ENCODE measurements at places on chromosomes 7 and 10. TPM values are rescaled to one million over a fixed set of nuclear protein-coding genes. Genes with fewer than 3 reads are reported as not detected.
A peak's percentile ranks its signal among the peaks of the same experiment; 100 is the strongest.

DNA sequence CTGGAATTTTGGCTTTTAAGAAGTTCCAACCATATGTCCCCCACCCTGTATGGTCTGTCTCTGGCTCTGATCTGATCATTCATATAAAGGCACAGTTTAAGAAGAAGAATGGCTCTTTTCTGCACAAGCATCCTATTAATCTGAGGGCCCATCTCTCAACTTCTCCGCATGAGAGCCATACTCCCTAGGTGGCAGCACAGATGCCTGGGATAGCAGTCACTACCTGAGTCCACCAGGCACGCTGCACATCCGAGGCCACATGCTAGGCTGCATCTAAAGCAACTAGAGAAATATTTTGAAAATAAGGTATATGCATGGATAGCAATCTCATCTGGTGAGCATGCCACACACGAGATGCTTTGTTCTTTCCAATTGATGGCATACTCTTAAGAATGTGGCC, 565.5 kb downstream of the PARD3 start:
- H3K36me3 ChIP-seq, result no peaks in the 10 kb centered on the region
- H3K4me3 ChIP-seq, result no peak overlapping the region
- no peaks in the 10 kb centered on the region for H3K4me1 ChIP-seq
- no peak for DNase-seq

DNA sequence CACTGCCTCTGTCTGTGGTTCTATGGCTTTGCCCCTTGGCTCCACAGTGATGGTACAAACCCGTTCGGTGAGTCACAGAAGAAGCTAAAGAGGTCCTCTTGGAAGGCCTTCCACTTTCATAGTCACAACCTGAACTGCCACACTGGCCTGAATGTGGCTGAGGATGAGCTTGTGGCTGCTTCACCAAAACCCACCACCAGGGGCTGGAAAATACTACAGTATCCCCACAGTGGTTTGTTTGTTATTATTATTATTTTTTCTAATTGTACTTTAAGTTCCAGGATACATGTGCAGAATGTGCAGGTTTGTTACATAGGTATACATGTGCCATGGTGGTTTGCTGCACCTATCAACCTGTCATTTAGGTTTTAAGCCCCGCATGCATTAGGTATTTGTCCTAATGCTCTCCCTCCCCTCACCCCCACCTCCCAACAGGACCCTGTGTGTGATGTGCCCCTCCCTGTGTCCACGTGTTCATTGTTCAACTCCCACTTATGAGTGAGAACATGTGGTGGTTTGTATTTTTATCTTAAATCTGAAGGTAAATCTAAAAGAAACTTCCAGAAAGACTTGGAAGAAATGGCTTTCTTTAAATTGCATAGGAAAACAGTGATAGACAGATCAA, 160.8 kb upstream of the NPSR1 start:
- no peak for DNase-seq
- no peaks in the 10 kb centered on the region for H3K36me3 ChIP-seq
- no peak overlapping the region for H3K4me3 ChIP-seq
- no peaks in the 10 kb centered on the region for H3K27me3 ChIP-seq

Gene FEZF1
- 0.61 TPM for total RNA-seq

GRCh38 chr7:333393-333764, 43.4 kb downstream of the FOXL3 start:
- peak overlapping the region; percentile 29 for H3K4me3 ChIP-seq
- H3K4me1 ChIP-seq, result peaks cover 8% of the 10 kb centered on the region
- H3K27me3 ChIP-seq, result peaks cover 10% of the 10 kb centered on the region
- H3K27ac ChIP-seq, result no peak overlapping the region
- H3K36me3 ChIP-seq, result no peaks in the 10 kb centered on the region

Gene RBM48
- total RNA-seq, result 9.7 TPM

DNA sequence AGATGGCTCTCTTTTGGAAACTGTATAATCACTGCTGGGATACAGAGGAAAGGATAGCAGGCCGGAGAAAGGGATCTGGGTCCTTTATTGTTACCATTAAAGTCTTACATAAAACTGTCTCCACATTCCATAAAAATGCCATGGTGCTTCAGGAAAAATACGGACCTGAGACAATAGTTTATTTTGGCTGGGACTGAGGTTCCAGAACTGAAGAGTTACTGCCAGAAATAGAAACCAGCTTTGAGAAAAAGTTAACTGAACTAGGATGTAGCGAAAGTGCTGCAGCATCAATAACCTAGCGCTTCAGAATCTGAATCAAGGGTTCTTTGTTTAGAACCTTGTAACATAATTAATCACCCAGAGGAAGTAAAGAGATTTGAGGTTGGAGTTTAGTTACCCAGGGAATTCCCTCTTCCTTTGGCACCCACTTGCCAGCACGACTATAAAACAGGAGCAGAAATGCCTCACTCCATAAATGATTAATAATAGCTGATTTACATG, 38.0 kb downstream of the MEOX2 start:
- H3K4me3 ChIP-seq, result no peak overlapping the region
- H3K27me3 ChIP-seq, result no peaks in the 10 kb centered on the region
- no peaks in the 10 kb centered on the region for H3K36me3 ChIP-seq
- H3K4me1 ChIP-seq, result no peaks in the 10 kb centered on the region
- DNase-seq, result peak; percentile 3
- no peak overlapping the region for H3K27ac ChIP-seq

- no peaks in the 10 kb centered on the region for H3K36me3 ChIP-seq
- H3K4me3 ChIP-seq, result no peak overlapping the region
- no peak for DNase-seq
- H3K27ac ChIP-seq, result no peak overlapping the region
- peaks cover 5% of the 10 kb centered on the region for H3K4me1 ChIP-seq
Measured at GRCh38 chr10:13915710-13916109, 328.9 kb downstream of the PRPF18 start.

GRCh38 chr10:21518641-21519396, 6.7 kb downstream of the SKIDA1 start:
- no peaks in the 10 kb centered on the region for H3K27me3 ChIP-seq
- peaks cover 40% of the 10 kb centered on the region for H3K4me1 ChIP-seq
- peak overlapping the region; percentile 92 for H3K27ac ChIP-seq

DNA sequence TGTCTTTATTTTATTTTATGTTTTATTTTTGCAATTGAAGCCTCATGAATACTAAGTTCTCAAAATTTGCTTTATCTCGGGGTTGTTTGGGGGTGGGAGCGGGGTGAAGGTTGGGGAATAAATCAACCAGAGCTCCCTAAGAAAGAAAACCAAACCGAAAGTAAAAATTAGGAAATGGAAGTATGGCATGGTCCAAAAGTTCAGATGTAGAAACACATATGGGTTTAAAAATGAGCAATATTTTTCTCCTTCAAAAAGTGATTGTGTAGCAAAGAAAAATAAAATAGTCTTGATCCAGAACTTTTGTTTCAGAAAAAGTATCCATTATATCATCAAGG, 177.4 kb upstream of the PLXDC2 start:
- peak overlapping the region; percentile 30 for H3K27ac ChIP-seq
- no peaks in the 10 kb centered on the region for H3K4me1 ChIP-seq
- no peaks in the 10 kb centered on the region for H3K36me3 ChIP-seq
- H3K27me3 ChIP-seq, result no peaks in the 10 kb centered on the region

Gene GIMAP7
- not detected for total RNA-seq

GRCh38 chr7:16421333-16422102, at the start of gene CRPPA:
TSS of gene CRPPA (minus strand) at chr7:16421538. CDS start at chr7:16421322, 216 bp downstream.
- DNase-seq, result peak; percentile 40
- no peaks in the 10 kb centered on the region for H3K27me3 ChIP-seq
- H3K36me3 ChIP-seq, result no peaks in the 10 kb centered on the region
- H3K27ac ChIP-seq, result peak within 1 kb of the TSS; percentile 84
- peaks cover 30% of the 10 kb centered on the region for H3K4me1 ChIP-seq

Gene CRYGN
- total RNA-seq, result not detected

Gene CYP2C19
- total RNA-seq, result not detected

DNA sequence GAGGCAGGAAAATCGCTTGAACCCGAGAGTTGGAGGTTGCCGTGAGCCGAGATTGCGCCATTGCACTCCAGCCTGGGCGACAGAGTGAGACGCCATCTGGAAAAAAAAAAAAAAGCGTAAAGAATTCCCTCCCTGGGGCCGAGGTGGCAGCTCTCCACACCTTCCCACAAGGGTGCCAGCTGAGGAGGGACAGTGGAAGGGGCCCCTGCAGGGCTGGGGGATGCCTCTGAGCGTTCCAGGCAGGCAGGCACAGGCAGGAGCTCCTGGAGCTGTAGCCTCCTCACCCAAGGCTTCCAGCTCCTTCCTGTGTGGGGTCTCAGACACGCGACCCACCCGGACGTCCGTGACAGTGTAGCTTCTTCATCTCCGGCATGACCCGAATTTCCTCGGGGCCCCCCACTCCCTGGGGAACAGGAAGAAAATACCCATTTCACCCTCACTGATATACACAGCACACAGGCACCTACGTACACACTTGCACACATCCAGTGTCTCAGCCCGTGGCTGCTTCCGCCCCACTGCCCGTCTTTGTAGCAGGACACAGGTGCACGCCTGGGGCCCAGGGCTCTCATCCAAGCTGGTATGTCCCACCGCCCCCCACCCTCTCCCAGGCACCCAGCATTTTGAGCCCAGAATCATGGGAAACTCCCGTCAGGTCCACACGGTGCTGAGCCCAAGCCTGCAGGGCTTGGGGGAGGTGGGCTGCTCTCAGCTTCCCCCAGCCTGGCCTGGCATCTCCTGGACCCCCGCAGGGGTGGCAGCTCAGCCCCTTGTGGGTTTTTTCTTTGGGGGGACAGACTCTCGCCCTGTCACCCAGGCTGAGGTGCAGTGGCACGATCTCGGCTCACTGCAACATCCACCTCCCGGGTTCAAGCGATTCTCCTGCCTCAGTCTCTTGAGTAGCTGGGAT, 25.7 kb downstream of the GRIFIN start:
- H3K27me3 ChIP-seq, result no peaks in the 10 kb centered on the region
- H3K4me1 ChIP-seq, result peaks cover 8% of the 10 kb centered on the region
- no peak overlapping the region for H3K4me3 ChIP-seq
- H3K36me3 ChIP-seq, result no peaks in the 10 kb centered on the region

DNA sequence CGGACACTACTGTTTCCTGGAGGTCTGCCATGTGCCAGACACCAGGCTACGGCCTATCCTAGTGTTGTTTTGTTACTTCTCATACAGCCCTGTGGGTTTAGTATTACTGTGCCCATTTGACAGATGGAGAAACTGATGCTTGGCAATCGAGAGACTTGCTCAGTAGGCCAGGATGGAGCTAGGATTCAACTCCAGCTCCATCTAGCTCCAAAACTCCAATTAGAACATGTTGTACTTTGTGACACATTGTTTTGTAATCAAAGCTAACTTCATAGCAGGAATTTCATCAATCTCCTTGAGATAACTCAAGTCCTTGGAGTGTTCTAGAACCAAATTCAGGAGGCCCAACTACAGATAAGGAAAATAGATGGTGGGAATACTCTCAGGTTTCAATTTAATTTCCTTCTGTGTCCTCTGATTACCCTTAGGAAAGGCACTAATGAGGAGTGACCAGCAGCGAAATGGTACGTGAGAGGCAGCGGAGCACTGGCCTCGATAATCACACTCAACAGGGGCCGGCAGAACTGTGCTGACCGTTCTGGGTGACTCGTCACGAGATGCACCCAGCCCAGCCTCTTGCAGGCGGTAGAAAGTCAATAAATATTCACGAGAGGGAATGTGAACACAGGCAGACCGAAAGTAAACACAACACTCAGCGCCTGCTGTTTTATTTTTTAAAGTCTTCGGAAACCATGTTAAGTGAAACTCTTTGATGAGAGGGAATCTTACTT, 269.6 kb upstream of the NEBL start:
- no peak overlapping the region for H3K4me3 ChIP-seq
- H3K27ac ChIP-seq, result no peak overlapping the region
- H3K4me1 ChIP-seq, result no peaks in the 10 kb centered on the region
- peaks cover under 1% of the 10 kb centered on the region for H3K27me3 ChIP-seq

Gene SERPINE1
- total RNA-seq, result 1,303 TPM

- no peak overlapping the region for H3K27ac ChIP-seq
- no peak overlapping the region for H3K4me3 ChIP-seq
- H3K4me1 ChIP-seq, result peaks cover 11% of the 10 kb centered on the region
- H3K36me3 ChIP-seq, result no peaks in the 10 kb centered on the region
- no peaks in the 10 kb centered on the region for H3K27me3 ChIP-seq
Measured at GRCh38 chr10:78224602-78225001, 190.9 kb downstream of the RPS24 start.

Gene LRIT1
- not detected for total RNA-seq

Gene TEX36
- not detected for total RNA-seq

DNA sequence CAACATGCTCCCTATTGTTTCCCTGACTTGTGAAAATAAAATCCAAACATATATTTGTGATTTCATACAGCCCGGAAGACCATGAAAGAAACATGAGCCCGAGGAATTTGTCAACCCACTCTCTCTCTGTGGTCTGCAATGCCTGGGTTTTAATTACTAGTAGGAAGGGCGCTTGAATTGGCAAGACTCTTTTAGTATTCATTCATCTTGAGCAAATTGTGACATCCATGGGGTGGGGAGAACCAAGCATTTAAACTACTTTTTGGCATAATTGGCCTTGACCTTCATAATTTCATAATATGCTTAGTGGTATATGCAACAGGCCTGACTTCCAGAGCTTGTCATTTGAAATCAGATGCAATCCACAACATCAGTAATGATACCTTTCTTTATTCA, 142.4 kb upstream of the BMPER start:
- no peak overlapping the region for H3K27ac ChIP-seq
- peaks cover 9% of the 10 kb centered on the region for H3K4me1 ChIP-seq
- H3K27me3 ChIP-seq, result no peaks in the 10 kb centered on the region
- DNase-seq, result no peak
- no peaks in the 10 kb centered on the region for H3K36me3 ChIP-seq
- no peak overlapping the region for H3K4me3 ChIP-seq

GRCh38 chr7:16970732-16971482, 89.1 kb upstream of the AGR3 start:
- H3K36me3 ChIP-seq, result no peaks in the 10 kb centered on the region
- no peak overlapping the region for H3K4me3 ChIP-seq
- H3K27me3 ChIP-seq, result no peaks in the 10 kb centered on the region
- H3K4me1 ChIP-seq, result peaks cover 9% of the 10 kb centered on the region

- peak; percentile 23 for DNase-seq
- H3K27me3 ChIP-seq, result peaks cover 42% of the 10 kb centered on the region
- no peak overlapping the region for H3K27ac ChIP-seq
- no peaks in the 10 kb centered on the region for H3K36me3 ChIP-seq
- peaks cover 8% of the 10 kb centered on the region for H3K4me1 ChIP-seq
Measured at GRCh38 chr7:51315393-51316261, 982 bp downstream of the COBL start.

Gene SPDYE2
- total RNA-seq, result not detected

- H3K27me3 ChIP-seq, result no peaks in the 10 kb centered on the region
- H3K4me3 ChIP-seq, result no peak overlapping the region
- peak; percentile 2 for DNase-seq
- no peaks in the 10 kb centered on the region for H3K4me1 ChIP-seq
- H3K27ac ChIP-seq, result no peak overlapping the region
Measured at GRCh38 chr7:49324040-49324439, 399.7 kb downstream of the CDC14C start.

Gene ODAD2
- 0.96 TPM for total RNA-seq

DNA sequence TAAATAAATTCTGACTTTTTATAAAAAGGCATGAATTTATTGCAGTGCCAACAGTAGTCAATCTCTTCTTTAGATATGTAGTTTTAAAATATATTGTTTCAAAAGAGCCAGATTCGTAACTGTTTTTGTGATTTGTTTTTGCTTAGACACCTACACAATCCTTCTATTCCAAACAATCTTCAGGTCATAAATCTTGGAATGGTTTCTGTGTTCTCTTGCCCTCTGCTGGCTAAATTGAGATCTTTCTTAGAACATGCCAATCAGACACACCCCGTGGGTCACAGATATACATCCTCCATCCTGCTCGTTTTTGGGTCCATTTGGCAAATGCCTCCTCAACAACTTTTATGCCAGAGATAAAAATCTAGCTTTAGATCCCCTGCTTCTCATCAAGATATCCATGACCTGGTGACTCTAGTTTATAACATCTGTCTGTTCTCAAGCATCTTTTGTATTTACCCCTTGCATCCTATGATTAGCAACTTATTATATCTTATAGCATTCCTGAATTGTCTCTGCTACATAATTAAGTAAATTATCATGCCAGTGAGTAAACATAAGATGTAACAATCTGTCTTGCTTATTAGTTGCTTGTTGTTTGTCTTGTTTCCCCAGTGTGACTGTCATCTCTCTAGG, 35.3 kb upstream of the IFRD1 start:
- peaks cover 3% of the 10 kb centered on the region for H3K27me3 ChIP-seq

Data from astrocyte (in vitro differentiated cells and primary cell).